ENCODE measurements at places on chromosomes 4 and X.

DNA sequence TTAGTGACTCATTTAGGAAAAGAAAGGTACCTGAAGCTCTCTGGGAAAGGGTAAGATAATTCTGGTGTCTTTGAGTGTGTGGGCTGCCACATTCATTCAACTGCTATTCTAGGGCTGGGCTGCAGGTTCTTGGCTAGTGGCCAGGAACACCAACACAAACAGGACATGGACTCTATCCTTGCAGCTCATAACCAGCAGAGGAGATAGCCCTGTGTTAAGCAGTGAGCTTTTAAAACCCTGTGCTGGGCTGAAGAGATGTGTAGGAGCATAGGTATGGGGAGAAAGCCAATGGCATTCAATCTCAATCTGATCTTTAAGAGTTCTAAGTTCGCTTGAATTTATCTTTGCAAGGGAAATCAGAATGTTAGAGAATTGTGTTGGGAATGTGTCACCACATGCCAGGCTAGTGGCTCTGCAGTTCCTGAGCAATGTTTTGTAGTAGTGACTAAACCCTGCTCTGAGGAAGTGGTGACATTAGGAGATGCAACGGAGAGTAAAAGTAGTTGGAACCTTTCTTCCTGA is 39.2 kb downstream of the SGMS2 start:
- DNase-seq: no peak

- DNase-seq: no peak
Measured at GRCh38 chr4:110616238-110617074, 6.4 kb downstream of the PITX2 start.

DNA sequence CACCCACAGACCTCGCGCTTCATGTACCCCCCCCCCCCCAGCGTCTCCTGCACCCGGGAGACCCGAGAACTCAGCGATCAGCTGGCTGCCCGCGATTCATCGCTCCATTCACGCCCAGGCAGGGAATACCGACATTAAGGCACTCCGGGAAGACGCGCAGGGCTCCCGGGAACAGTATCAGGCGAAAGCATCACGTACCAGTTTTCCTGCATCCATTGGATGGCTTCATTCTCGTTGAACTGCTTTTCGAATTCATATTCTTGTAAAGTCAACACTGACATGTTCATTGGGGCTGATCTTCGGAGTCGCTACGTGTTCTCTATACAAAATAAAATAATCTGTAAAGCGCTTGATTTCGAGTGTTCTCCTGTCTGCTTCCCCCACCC is 373 bp downstream of the ELOVL6 start:
- peak; percentile 77 for DNase-seq

GRCh38 chr4:88008122-88008742 is 797 bp downstream of the PKD2 start:
- DNase-seq: peak; percentile 82

- peak; percentile 47 for DNase-seq
Measured at GRCh38 chr4:75995727-75996126, 5.0 kb upstream of the SDAD1 start.

GRCh38 chr4:84985952-84986351 is 19.5 kb upstream of the WDFY3 start:
- no peak for DNase-seq

- no peak for DNase-seq
Measured at GRCh38 chr4:151719956-151720334, 40.9 kb downstream of the GATB start.

DNA sequence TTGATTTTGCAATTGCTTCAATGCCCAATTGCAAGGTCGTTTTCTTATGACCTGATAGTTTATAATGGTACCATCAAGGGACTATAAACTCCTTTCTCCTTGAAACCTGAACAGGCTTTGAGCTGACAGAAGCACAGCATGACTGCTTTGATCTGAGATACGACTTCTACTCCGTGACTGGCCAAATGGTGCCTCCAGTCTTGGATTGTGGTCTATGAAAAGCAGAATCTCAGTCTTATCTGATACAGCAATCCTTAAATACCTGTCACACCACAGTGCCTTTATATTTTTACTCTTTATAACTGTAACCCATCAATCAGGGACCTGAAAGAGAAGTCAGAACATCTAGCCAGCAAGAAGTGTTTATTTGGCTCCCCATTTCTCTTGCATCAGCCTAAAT is 93.1 kb downstream of the DOCK11 start:
- DNase-seq: no peak

DNA sequence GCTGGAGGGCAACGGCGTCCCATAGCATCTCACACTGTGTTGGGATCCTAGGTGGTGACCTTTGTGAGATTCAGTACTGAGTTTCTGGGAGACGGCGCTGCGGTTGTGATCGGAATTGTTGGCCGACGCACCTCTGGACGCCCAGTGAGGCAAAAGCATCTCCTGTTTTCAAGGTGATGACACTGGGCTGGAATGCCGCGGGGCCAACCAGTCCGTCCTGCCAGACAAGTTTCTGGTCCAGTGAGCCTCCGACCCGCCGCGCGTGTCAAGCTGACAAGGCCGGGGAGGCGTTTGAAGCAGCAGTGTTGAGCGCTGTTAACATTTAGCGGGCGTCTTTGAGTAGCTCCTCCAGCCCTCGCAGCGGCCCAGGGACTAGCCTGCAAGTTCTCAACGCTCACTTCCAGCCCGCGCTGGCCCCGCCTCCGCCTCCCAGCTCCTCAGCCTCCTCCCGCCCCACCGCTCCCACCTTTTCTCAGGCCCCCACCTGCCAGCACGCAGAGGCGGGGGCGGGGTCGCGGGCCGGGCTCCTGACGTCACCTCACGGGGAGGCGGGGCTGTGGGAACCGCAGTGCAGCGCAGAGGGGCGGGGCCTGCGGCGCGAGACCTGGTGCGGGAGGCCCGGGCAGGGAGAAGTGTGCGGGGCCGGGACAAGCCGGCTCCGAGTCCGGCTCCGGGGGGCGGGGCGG is 482 bp upstream of the CDS1 start:
- DNase-seq: peak; percentile 67

- DNase-seq: peak; percentile 86
Measured at GRCh38 chr4:112296949-112297880, at the start of gene ALPK1. ALPK1 (plus strand) TSS chr4:112297369.

DNA sequence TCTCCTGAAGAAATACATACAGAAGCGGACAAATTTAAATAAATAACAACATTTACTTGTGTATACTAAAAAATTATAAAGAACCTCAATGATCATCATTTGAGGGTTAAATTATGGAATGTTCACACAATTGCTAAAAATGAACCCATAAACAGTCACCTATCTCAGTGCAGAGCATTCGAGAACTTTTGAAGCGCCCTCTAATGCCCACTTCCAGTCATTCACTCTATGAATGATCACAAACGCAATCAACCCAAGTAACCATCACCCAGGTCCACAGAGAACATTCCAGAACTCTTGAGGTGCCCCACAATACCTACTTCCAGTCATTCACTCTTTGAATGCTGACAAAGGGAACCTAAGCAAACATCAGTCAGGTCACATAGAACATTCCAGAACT is 103.5 kb upstream of the PLAC1 start:
- no peak for DNase-seq

DNA sequence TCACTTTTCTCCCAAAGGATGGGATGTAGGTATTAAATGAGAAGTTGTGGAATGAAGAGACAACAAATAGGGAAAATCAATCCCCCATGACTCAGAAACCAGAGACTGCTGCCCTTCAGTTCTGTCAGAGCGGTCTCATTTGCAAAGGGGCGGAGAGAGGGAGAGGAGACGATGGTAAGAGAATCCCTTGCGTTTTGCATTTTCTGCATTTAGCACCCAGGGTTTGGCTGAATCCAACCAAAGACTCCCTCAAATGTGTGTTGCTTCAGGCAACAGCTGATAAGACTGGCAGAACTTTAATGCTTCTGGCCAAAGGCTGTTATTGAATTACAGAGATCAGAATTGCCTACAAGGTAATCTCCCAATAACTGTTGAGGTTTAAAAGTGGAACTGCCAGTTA is 230.2 kb downstream of the EVC2 start:
- DNase-seq: no peak

- no peak for DNase-seq
Measured at GRCh38 chrX:122091571-122091970, 1044.2 kb downstream of the GLUD2 start.

- DNase-seq: no peak
Measured at GRCh38 chr4:3157366-3157765, 82.9 kb downstream of the HTT start.

DNA sequence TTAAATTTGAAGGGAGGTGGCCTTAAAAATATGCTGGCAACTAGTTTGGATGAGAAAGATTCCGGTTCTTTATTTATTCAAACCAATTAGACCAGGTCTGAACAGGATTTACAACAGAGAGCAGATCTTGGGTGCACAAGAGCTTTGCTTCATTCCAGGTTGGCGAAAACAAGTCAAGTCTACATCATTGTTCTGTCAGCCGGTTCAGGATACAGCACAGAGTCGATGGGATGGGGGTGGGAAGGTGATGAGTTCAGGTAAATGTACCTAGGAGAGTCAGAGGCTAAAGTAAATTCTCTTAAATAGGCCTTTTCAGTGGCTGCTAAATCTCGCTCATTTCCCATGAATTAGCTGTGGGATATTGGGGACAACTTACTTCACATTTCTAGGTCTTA is 882 bp upstream of the STIM2 start:
- no peak for DNase-seq

DNA sequence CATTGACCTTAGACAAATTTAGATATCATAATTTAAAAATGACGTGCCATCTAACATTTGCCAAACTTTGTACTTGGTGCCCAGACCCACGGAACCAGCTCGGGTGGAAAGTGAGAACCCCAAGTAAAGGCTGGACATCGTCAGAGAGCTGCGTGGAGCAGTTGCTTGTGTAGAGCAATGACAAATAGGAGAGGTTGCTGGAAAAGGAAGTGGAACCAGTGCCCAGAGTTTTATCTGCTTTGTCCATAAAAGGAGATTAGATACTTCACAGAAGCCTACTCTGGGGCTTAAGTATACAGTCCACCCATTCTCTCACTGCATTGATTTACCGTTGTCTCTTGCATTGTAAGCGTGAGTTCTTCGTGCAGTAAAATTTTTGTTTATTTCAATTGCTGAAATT is 5.4 kb upstream of the TBC1D1 start:
- DNase-seq: no peak

DNA sequence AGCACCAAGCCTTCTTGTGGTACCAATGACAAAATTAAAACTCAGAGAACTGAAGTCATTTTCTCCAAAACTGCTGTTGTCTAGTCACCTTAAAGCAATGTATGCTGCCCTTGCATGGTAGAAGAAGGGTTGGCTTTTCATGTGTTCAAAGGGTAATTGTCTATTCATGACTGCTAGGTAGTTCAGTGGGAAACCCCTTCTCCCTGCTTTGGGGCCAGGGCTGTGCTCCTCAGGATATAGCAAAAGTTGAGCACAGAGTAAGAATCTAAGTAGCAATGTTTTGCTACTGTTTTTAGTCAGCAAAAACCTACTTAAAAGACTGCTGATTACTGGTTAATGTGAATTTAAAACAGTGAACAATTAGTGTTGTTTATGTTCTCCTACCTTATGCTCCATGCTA is 30.8 kb upstream of the FAM9B start:
- DNase-seq: no peak

GRCh38 chrX:17960891-17961290 is 99.8 kb upstream of the RAI2 start:
- DNase-seq: no peak

DNA sequence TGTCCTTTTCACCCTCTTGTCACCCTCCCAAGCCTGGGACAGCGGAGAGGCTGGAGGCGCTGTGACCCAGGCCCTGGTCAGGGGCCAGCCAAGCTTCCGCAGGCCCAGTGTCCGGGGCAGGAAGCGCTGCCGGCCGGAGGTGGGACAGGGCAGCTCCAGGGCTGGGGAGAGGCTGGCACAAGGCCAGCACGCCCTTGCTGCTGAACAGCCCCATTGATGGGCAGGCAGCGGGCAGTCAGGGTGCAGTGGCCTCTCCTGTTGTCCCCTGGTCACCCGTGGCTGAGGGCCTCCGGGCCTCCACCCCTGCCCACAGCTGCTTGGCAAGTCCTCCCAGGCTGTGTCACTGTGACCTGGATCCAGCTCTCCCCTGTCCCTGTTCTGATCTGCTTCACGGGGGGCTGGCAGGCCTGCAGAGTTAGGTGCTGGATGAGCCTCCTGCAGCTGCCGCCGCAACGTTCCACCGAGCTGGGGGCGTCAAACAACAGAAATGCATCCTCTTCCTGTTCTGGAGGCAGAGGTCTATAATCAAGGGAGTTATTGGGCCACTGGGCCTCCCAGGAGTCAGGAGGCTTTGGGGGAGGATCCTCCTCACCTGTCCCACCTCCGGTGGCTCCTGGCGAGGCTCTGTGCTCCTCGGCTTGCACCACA is 107.9 kb downstream of the PSAPL1 start:
- DNase-seq: no peak

- no peak for DNase-seq
Measured at GRCh38 chr4:161949946-161950725, 213.7 kb downstream of the FSTL5 start.

DNA sequence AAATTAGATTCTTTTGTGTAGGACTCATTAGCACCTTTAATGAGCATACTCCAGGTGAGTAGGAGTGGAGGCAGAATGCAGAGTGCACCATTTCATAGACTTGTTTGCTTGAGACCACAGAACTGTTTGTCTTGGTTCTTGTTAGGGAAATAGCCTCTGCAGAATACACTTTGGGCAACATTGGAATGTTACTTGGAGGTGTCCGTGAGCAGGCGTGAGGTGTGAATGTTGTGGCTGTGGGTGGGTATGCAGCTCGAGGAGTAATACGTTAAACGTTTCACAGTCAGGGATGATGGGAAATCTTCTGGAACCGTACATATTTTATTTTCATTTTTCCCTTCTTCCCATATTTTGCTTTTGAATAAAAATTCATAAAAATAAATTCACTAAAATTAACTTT is 31.6 kb downstream of the PAQR3 start:
- no peak for DNase-seq

DNA sequence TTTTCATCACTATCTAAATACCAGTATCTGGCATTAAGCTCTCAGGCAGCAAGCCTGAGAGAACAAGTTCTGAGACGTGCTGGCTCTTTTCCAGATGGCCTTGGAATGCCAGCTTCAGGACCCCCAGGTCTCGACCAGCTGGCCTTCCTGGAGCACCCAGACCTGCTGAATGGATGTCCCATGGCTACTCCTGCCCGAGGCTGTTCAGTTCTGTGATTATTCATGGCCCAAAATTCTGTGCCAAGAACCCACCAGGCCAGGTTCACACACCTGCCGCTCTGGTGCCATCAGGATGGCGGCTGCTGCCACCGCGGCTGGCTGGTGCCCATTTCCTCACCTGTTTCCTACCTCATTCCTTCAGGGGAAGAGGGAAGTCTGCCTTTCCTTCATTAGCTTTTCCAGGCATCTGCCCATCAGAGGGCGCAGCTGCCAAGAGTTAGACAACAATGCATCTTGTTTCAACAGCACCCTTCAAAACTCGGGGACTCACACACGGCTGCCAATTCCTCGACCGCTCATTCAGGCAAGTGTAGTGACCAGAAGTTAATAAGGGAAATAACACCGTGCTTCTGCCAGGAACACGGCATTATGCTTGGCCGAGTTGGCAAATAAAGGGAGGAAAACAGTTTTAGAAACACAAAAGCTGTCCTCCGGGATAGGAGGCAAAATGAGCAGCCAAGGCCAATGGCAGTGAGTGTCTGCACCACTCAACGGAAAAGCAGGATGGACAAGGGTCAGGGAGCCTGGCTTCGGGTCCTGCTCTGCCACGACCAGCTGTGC is 173.8 kb downstream of the NSUN7 start:
- DNase-seq: no peak
